ENCODE measurements at places on chromosomes 7 and 10.

DNA sequence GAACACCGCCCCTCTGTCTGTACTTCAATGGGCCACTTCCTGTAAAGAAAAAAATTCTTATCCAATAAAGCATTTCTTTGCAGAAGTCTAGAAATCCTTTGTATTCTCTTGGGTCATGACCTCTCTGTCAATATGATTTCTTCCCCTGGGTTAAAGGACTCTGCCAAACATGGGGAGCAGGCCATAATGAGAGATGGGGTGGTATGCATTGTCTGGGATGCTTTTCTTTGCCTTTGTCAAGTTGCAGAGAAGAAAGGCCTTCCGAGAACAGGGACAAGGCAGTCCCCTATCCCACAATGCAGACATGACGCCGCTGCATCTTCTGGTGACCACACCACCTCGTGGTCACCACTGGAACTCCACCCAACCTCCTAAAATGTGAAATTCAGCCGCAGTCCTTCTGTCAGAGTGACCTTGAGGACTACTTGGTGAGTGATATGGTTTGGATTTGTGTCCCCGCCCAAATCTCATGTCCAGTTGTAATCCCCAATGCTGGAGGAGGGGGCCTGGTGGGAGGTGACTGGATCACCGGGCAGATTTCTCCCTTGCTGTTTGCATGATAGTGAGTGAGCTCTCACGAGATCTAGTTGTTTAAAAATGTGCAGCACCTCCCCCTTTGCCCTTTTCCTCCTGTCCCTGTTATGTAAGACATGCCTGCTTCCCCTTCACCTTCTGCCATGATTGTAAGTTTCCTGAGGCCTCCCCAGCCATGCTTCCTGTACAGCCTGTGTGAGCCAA, 15.2 kb upstream of the FRMPD2 start:
- DNase-seq: no peak

GRCh38 chr10:12587451-12587888, 238.1 kb downstream of the CAMK1D start:
- DNase-seq: no peak

GRCh38 chr10:21496343-21497176, 28.9 kb downstream of the SKIDA1 start:
- DNase-seq: peak; percentile 62

DNA sequence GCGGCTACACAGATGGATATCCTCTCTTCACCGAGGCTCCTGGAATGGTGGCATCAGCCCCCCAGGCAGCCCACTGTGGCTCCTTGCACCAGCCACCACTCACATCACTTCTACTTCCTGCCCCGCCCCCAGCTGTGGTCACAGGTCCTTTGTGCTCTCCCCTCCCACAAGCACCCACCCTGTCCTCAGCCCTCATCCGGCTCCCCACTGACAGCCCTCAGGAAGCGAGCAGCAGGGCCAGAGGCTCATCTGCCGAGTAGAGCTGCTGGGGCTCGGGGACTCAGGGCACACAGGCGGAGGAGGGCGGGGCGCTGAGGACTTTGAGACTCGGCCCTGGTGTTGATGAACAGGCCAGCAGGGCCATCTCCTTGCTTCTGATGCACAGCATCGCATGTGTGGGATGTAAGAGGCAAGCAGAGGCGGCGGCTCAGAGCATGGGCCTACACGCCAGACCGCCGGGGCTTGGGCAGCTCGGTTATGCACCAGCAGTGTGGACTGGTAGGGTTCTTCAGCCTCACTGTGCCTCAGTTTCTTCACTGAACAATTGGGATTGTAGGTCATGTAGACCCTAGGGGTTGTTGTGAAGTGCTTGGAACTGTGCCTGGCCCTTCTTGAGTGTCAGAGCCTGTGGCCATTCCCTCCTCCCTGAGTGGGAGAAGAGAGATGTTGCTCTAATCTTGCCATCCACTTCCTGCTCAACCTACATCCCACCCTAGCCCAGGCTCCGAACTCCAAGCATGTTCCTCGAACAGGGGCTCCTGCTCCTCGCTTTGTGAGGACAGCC, at the start of gene PRF1:
PRF1 (minus strand) TSS at position 77 of the 784 bp plus-strand sequence. CDS start 1,839 bp downstream, outside the sequence.
- no peak for DNase-seq

DNA sequence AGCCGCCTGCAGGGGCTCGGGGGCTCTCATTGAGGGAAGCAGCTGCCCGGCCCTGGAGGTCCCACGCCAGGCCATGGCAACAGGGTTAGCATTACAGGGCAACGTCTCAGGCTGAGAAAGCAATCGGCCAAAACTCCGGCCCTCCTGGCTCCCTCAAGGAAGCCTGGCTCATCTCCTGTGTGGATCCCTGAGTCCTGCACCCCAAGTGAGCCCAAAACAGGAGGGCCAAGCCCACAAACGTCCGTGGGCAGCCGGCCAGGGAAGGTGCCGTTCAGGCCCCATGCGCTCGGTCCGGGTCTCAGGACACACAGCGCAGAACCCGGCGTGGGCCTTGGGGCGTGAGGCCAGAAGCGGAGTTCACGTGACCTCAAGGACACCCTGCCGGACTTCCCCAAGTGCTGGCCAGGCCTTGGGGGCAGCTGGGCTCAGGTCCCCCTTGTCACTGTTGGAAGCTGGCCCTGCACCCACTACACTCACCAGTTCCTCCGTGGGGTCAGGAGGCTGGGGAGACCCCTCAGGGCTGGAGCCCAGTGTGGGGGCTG, 8.0 kb upstream of the PWWP2B start:
- DNase-seq: no peak

DNA sequence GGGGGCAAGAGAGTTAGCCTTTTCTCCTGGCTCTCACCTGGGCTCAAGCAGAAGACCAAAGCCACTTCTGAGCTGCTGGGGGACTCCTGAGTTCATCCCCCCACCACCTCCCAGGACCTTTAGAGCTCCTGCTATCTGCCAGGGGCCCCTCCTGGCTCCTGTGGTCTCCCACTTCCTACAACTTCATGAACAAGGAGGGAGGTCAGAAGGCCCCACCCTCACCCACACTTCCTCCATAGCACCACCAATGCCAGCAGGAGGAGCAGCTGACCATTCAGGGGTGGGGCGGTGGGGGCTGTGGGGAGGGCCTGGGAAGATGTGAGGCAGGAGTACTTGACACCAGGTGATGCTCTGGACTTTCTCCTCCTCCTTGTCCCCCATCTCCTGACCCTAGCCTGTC, 32.6 kb upstream of the ADCYAP1R1 start:
- no peak for DNase-seq

DNA sequence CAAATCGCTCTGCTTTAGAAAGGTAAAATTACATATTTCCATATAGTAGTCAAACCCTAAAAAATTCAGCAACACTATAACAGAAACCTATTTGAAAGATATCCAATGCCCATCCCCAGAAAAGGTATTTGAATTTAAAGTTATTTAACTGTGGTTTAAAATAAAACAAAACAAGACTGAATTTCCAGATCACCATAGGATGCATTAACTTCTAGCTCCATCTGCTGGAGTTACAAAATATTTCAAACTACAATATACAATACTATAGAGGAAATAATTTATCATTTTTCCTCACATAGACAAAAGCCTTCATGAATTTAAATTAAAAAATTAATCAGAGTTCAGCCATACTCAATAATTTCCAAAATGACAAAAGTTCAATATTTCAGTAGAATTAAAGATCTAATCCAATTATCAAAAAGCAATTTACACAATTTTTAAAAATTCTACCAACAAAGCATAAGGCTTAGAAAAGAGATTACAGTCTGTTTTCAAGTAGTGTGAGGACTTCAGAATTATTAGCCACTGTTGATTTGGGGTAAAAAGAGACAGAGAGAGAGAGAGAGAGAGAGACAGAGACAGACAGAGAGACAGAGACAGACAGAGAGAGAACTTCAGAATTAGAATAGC, 75.9 kb downstream of the LMBR1 start:
- no peak for DNase-seq

GRCh38 chr7:158613481-158613880, 25.9 kb upstream of the PTPRN2 start:
- no peak for DNase-seq

DNA sequence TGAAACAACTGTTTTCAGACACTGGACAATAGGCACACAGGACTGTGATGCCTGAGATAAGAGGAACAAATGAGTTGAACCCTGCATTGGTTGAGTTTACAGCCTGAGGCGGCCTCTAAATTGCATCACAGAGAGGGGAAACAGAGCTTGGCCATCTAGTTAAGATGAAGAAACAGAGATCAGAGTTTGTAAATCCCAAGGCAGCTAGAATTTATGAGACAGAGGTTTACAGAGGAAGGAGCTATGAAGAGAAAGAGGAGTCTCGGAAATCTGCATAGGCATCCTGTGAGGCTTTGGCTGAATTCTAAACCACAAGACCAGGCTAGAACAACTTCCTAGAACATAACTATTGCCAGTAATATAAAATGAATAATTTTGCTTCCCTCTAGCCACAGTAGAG, 41.0 kb upstream of the OIT3 start:
- no peak for DNase-seq

DNA sequence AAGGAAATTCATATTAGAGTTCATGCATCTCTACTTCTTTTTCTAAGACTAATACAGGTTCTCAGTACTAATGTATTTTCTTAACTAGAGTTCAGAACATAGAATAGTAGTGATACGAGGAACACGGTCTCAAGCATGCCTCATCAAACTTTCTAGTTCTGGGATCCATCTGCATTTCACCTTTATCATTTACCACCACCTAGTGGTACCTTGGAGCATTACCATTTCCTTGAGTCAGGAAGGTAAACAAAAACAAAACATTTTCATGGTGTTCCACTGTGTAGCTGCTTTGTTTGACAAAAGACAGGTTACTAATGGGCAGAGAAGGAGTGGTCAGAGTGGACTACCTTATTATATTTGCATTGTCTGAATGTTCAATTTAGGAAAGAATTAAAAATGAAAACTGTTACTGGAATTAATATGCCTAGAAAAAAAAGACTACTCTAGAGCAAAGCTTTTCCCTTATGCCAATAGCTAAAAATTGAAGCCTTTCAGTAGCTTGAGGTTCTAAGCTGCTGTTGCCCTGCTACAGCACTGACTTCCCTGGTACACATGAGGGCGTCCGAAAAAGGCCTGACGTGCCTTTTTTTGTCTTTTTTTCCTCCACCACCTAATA, 44.5 kb downstream of the STARD3NL start:
- peak; percentile 3 for DNase-seq

- no peak for DNase-seq
Measured at GRCh38 chr10:104138131-104138530, 16.2 kb downstream of the SFR1 start.

- DNase-seq: no peak
Measured at GRCh38 chr10:80473692-80474596, 19.8 kb downstream of the TSPAN14 start.

DNA sequence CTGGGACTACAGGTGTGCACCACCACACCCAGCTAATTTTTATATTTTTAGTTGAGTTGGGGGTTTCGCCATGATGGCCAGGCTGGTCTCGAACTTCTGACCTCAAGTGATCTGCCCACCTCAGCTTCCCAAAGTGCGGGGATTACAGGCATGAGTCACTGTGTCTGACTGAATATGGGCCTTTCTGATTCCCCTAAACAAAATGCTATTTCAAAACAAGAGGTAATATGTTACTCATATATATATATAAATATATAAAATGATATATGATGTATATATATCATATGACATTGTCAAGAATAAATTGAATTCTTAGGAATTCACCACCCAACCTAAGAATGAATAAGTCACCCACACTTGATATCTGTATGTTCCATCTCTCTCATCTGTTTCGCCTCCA, 12.8 kb upstream of the TIAL1 start:
- DNase-seq: no peak

DNA sequence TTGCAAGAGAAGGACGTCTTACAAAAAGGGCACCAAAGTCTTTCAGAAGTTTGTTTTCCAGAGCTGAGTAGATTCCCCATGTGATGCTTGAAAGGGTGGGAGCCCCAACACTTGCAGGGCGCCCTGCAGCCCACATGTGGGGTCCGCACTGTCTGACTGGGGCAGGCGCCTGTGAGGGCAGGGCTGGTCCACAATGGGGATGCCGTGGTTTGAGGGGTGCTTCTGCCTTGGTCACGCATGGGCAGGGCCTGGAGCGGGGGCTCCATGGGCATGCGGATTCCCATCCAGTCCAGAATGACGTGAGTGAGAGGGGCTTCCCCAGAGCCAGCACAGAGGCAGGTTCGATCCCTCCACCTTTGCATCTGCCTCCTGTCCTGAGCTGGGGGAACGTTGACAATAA, 101.5 kb upstream of the SHH start:
- DNase-seq: no peak

DNA sequence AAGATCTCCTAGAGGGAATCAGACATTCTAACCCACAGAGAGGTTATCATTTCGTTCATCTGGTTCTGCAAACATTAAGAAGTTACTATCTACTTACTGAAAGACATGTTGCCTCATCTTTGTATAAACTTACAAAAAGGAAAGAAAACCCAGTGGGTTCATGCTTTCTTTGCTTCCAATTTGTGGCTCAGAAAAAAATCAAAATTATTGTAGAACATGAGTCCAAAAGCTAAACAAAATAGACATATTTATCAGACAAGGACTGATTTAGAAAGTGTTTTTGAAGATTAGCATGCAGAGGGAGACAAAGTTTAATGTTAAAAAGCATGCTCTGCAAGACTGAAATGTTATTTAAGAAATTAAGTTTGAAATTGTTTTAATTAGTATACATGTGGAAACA, 123.1 kb downstream of the MBL2 start:
- DNase-seq: no peak

GRCh38 chr7:158245724-158246041, 341.9 kb downstream of the PTPRN2 start:
- DNase-seq: no peak

DNA sequence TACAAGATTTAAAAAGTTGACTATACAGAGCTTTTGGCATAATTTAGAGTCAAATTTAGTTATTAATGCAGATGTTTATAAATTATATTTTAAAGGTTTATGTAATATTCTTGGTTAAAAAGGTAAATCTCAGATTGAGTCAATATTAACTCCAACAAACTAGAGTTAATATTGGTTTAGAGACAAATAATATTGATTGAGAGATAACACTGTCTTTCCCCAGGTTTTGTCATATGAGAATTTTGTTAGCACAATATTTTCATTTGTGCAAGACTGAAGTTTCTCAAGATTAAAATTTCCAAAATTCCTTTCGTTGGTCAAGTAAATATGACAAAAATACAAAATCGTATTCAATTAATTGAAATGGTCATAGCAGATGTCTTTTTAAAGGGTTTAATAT, 12.9 kb upstream of the AKR1D1 start:
- no peak for DNase-seq

- no peak for DNase-seq
Measured at GRCh38 chr10:70494536-70494935, 16.0 kb downstream of the PALD1 start.

Data from SW 1271 (cell line).